ENCODE measurements at places on chromosomes 7 and 10. TPM values are rescaled to one million over a fixed set of nuclear protein-coding genes. Genes with fewer than 3 reads are reported as not detected.

The STAMBPL1 gene
- 33.4 TPM for total RNA-seq

The AKR1D1 gene
- not detected for total RNA-seq

The LIPF gene
- total RNA-seq = not detected

The TRIP6 gene
- 78.6 TPM for total RNA-seq

The RADIL gene
- total RNA-seq = 2.7 TPM

The NAMPT gene
- total RNA-seq = 98.7 TPM

The FFAR4 gene
- total RNA-seq = not detected

The LIPN gene
- not detected for total RNA-seq

The BTBD16 gene
- not detected for total RNA-seq

The EMX2 gene
- 1.1 TPM for total RNA-seq

The VWA2 gene
- total RNA-seq = under 0.01 TPM

The CLEC5A gene
- total RNA-seq = not detected

The LBX1 gene
- not detected for total RNA-seq

The MEIG1 gene
- total RNA-seq = 0.73 TPM

The PKD2L1 gene
- total RNA-seq = 0.37 TPM

The SPDYE2 gene
- total RNA-seq = not detected

The SEMA3C gene
- total RNA-seq = 191 TPM

The PMS2 gene
- total RNA-seq = 18.4 TPM

The ITGA8 gene
- total RNA-seq = not detected

The AGAP6 gene
- total RNA-seq = 3.7 TPM

The ACTL6B gene
- not detected for total RNA-seq
